ENCODE measurements at places on chromosomes 2 and 18.

GRCh38 chr2:218428846-218429558, 10.1 kb downstream of the VIL1 start:
- no peak for DNase-seq

DNA sequence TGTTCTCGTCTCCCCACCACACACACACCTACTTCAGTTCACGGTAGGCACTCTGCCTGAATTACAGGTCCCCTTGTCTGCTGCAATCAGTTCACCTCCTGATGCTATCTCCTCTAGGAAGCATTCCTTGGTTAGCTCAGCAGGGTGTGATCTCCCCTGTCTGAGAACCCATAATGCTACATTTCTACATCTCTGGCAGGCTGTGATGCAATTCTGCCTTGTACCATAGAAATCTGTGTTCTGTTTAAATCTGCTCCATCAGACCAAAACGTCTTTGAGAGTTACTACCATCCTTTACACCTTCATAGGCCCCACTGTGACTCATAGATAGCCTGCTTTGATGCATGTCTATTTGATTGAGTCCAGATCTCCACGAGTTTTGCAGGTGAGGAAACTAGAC, 103.9 kb downstream of the TTC32 start:
- no peak for DNase-seq

DNA sequence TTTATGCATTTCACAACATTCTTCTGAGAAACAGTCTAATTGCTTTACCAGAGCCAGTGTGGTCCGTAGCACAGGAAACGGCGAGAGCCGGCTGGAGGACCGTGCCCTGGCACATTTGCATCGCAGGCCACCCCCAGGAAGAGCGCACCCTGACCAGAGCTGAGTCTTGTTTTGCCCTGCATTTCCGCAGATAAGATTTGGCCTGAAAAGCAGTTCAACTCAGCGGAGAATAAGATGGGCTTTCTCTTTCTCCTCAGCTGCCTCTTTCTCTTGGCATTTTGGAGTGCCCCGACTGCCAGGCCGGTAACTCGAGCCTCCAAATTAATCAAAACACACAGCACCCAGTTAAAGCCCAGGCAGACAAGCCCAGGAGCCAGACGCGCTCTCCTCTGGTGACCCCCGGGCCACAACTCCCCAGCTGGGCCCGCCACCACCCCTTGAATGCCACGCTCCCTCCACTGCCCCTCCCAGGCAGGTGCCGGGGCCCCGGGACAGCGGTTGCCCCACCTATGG, 464 bp downstream of the COL4A4 start:
- DNase-seq: no peak

DNA sequence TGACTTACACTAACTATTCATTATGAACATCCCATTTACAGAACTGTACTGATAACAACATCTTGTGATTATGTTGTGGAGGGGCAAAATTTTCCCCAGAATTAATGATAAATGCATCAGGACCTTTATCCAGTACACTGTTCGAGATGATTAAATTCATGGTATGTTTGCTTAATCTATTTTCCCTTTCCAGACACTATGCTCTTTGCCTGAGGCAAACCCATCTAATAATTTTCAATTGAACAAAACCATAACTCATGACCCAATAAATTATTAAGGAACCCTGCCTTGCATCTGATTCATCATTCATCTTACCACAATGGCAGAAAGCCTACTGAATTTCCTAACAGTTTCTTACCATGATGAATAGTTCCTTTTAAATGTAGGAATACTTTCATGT, 385.0 kb downstream of the DSEL start:
- no peak for DNase-seq

- no peak for DNase-seq
Observed at GRCh38 chr18:23956483-23956882, 58.1 kb upstream of the TTC39C start.

- no peak for DNase-seq
Observed at GRCh38 chr18:54641734-54642133, 50.7 kb downstream of the DYNAP start.

Data from HCEC 1CT (cell line).